ENCODE measurements at places on chromosomes 16 and 17.

- DNase-seq, result no peak
Measured at GRCh38 chr17:39205112-39205526, 5.0 kb downstream of the RPL19 start.

DNA sequence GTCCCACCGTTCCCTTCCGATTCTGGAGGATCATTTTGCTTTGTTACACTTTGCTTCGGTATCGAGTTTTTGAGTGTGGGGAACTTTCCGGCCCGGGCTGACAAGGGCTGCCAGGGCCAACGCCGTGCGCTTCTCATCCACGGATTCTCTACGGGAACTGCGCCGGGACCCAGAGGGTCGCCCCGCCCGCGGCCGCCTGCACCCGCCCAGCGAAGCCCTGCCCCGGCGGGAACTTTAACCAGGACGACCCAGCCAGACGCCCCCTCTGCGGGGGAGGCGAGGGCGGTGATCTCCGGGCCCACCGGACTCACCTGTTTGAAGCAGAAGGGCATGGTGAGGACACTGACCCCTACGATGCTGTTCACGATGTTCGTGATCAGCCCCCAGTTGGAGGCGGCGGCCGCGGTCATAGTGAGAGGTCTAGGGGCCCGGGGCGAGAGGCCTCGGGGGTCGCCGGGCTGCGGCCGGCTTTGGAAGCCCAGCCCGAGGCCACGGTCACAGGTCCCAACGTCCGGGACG is 536 bp downstream of the SLC38A10 start:
- DNase-seq, result peak; percentile 30

DNA sequence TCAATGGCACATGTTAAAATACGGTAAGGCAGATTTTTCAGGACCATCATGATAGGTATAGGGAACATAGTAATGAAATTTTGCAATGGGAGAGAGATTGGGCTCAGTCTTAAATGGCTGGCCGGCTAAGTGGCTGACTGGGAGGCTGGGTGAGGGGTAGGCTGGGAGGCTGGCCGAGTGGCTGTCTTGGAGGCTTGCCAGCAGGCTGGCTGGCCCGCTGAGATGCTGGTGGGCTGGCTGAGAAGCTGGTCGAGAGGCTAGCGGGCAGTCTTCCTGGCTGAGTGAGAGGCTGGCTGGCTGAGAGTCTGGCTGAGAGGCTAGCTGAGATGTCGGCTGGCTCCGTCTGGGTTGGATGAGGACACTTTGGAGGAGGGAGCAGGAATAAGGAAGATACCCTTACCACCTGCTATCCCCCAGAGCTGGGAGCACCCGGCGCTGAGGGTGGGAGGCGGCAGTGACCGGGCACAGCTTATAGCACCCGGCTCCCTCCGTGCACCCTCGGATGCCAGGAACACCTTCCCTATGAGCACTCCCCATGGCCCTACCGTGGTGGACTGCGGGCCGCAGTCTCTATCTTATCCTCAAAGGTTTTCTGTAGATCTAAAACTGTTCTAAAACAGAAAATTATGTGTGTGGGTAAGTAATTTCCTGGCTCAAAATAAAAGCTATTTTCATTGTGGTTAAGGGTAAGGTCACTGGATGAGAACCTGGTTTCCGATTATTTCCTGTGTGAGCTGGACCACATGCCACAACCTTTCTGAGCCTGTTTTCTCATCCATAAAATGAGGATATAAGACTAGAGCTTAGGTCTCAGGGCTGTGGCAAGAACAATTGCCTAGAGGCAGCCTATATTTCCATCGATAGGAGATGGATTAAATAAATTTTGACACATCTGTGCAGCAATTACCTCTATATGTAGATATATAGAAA is 34.5 kb upstream of the TMC5 start:
- DNase-seq, result peak; percentile 1

- DNase-seq, result no peak
Measured at GRCh38 chr16:84897911-84898377, 78.2 kb downstream of the CRISPLD2 start.

DNA sequence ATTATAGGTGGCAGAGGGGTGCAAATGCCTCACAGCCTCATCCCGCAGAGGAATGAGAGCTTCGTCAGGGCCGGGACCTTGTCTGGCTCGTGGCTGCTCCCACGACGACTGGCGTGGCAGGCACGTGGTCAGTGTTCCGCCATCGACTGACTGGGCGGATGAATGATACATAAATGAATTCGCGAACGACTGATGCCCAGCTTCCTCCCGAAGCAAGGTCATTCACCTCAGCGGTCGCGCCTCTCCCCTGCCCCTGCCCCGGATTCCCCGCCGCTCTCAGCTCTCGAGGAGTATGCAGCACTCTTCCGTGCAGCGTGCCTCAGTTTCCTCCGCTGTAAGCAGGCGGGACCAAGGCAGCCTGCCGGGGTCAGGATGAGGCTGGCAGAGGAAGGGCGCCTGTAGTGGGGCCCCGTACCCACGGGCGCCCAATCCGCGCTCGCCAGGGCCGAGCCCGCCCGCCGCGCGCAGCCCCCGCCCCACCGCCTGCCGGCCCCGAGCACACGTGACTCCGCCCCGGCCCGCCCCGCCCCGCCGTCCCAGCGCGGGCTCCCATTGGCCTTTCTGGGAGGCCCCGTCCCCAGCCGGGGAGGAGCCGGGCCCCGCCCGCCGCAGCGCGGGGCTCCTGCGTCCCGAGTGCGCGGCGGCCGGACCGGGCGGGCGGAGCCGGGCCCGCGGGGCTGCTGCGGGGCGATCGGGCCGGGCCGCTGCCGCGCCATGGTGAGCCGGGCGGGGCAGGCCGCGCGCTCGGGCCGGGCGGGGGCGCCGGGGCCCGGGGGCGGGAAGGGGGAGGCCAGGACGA is at the start of gene SNN:
Gene SNN (plus strand): TSS at position 632 of the 799 bp plus-strand sequence. CDS start 7,605 bp downstream, outside the sequence.
- peak; percentile 85 for DNase-seq

DNA sequence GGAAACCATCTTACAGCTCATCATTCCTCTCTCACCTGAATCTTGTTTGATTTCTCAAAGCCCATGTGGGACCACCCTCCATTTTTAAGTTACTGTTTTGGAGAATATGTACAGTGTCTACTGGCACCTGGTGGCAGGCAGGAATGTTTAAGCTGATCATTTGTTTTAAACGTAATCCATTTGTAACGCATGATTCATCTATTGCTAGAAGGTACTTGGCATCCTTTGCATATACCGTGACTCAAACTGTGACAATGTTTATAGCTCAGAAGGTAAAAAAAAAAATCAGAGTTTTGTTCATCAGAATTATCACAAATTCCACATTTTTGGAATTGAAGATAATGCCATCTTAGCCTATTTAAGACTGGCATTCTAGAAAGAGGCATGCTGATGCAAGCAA is 1007.5 kb upstream of the EEF2KMT start:
- no peak for DNase-seq

DNA sequence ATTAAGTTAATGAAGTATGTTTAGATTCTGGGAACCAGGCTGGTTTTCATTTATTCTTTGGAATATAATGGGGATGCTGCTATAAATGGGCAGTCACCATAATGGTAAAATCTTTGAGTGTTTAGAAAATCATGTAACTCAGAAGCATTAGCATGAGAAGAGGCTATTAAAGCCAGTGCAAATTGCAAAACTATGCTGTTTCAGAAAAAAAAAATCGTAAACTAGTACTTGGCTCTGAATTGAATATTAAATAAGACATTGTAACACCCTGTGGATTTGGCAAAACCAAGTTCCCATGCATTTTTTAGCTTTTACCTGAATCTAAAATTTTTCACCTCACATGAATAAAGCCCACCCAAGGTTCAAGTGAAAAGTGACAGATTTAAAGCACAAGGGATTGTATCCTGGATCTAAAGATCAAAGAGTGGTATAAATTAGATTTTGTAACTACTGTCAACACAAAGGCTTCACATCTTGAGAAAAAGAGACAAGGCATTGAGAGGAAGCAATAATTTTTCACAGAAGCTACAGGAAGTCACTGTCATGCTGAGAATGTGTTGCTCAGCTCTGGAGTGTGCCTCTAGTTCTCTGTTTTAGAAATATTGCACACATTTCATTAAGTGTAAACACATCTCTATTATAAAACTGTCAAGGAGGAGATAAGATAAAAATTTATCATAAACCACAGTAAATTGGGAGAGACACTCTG is 142.2 kb downstream of the ABCA8 start:
- no peak for DNase-seq

DNA sequence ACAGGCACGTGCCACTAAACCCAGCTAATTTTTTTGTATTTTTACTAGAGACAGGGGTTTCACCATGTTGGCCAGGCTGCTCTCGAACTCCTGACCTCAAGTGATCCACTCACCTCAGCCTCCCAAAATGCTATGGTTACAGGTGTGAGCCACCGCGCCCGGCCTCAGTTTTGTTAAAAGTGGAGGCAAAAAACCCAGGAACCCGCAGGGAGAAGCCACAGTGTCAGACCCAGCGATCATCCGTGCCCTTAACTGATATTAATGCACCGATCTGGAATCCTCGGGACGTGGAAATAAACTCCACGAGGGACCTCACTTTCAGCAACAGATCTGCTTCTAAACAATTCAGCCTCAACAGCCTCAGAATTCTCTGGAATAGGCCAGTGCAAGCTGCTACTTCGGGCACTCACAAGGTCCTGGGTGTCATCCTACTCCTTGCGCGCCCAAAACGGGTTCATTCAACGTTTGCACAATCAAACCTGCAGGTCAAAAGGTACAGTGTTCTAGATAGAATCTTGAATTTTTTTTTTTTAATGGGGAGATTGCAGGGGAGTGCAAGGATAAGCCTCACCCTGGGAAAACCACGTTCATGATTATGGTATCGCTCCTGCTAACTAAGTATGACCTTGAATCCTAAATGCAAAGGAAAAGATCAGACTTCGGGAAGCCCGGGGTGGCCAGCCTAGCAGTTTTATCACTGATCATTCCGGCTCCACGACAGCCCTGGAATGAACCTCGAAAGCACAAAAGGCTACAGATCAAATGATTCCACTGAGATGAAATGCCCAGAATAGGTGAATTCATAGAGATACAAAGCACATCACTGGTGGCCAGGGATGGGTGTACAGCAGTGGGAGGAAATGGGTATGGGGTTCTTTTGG is 22.4 kb downstream of the LITAF start:
- no peak for DNase-seq

GRCh38 chr17:39252788-39253460 is 27.2 kb upstream of the STAC2 start:
- DNase-seq, result no peak

- DNase-seq, result no peak
Measured at GRCh38 chr16:22663389-22664064, 150.4 kb upstream of the HS3ST2 start.

DNA sequence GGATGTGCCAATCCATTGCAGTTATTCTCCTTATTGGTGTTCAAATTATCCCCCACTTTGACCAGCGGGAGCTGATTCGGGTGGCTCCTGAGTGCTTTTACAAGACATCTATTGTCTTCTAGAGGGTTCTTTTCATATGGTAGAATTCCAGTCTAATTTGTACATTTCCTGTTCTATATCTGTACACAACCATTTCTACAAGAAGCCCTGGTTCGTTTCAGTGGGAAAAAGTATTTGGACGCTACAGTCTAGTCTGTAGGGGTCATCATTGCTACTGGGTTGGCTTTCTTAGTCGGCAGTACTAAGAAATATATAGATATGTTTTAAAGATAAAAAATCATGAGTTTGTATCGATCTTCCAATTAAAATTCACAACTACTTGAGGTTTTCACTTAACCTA is 262.6 kb downstream of the MAP2K6 start:
- DNase-seq, result no peak

DNA sequence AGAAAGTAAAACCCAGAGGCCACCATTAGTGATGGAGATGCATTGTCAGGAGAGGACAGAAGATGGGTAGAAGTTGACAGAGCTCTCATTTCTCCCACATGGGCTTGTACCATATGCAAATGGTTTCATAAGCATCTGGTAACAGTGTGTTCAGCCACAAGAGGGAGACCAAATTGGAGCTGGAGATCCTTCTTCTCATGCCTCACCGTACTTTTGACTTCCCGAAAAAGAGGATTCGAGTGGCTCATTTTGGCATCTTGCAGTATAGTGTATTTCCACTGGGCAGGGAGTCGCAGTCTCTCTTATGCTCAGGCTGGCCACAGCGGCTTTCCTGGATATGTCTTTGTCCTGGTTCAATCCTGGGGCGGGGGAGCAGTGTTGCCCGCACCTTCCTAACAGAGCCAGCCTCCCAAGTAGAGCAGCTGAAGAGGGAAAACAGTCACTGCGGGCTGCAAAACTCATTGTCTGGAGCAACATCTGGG is 23.8 kb downstream of the TBC1D3B start:
- no peak for DNase-seq

GRCh38 chr17:29909236-29910003 is 20.6 kb downstream of the SSH2 start:
- no peak for DNase-seq

GRCh38 chr16:69469807-69470561 is 45.6 kb downstream of the CYB5B start:
- no peak for DNase-seq

DNA sequence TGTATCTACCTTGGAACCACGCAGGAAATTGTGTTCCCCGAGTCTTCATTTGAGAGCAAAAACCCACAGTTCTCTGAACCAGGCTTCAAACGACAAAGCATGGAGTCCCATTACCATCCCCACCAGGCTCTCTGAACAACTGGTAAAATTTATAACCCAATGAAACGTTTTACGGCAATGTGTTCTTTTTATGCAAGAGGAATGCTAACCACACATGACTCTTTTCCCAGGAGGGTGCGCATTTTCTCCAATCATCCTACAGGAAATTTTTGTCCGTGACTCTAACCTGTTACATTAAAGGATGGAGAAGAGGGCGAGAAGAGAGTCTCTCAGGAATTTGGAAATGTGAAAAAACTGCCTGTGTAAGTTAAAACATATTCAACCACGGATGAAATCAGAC is 17.8 kb downstream of the STX8 start:
- DNase-seq, result no peak

- no peak for DNase-seq
Measured at GRCh38 chr16:50365791-50366575, 2.8 kb downstream of the BRD7 start.

- DNase-seq, result no peak
Measured at GRCh38 chr16:76297941-76298340, 20.7 kb downstream of the CNTNAP4 start.

DNA sequence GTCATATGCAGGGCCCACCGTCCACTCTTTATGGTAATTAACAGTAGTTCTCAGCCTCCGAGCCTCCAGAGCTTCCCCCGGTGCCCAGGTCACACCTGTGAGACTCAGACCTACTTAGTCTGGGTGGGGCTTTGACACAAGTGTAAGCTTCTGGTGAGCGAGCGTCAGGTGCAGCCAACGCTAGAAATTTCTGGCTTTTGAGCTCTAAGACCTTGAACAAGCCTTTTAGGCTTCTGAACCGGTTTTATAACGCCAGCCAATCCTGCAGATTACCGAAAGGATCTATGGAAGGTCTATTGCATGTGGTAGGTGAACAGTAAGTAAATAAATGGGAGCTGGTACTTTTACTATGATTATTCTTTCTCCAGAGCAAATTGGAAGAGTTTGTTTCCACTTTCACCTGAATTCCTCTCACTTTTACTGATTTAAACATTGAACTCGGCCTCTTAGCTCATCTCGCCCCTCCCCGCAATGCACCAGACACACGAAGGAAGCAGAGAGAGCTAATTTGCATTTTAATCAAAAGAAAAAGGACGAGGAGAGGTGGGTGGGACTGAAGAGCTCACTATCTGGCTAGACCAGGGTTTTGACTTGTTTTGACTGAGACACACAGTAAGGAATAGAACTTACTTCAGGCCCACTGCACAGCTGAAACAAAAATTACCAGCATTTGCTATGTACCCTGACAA is 47.1 kb downstream of the ABAT start:
- DNase-seq, result no peak

- no peak for DNase-seq
Measured at GRCh38 chr16:77881355-77882030, 93.1 kb downstream of the VAT1L start.

- DNase-seq, result no peak
Measured at GRCh38 chr17:82959990-82960418, 119.4 kb upstream of the METRNL start.

- DNase-seq, result no peak
Measured at GRCh38 chr17:76173474-76173873, 32.4 kb upstream of the FOXJ1 start.

Measured in activated T-helper 1 cell treated with anti-CD3 and anti-CD28 coated beads, Interleukin-12 subunit alpha, Interleukin-12 subunit beta, Interleukin-2, Interleukin-4 antibody, amounts not matched to agents 30 ng/mL and 10 ng/mL and 1 ng/mL, durations not matched to agents 14 hours and 24 hours and 36 hours (primary cell).